ENCODE measurements at places on chromosomes 4 and X.

- no peaks in the 10 kb centered on the region for H3K36me3 ChIP-seq
- no peak overlapping the region for H3K27ac ChIP-seq
- H3K4me3 ChIP-seq, result no peak overlapping the region
- no peak for DNase-seq
Observed at GRCh38 chr4:174763454-174764104, 65.5 kb downstream of the GLRA3 start.

DNA sequence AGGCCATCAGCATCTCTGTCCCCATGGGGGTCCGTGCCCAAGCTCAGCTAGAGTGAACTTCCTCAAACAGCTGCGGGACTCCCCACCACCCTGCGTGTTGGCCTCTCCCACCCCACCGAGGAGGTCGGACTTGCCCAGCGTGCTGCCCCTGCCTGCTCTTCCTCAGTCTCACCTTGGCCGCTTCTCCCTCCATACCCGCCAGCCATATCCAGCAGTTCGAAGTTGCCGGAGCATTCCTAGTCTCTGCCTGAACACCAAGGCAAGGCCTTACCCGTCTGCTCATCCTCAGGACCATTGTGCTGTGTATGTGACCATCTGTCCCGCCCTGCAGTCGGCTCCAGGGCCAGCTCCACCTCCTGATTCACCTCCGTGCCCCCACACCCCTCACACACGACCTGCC, 84.5 kb downstream of the WFS1 start:
- no peak overlapping the region for H3K27ac ChIP-seq
- DNase-seq, result no peak
- no peaks in the 10 kb centered on the region for H3K4me1 ChIP-seq
- H3K4me3 ChIP-seq, result no peak overlapping the region
- peaks cover 29% of the 10 kb centered on the region for H3K27me3 ChIP-seq

GRCh38 chrX:47179221-47179927, 14.3 kb upstream of the UBA1 start:
- peaks cover 11% of the 10 kb centered on the region for H3K36me3 ChIP-seq
- no peak for DNase-seq
- H3K4me3 ChIP-seq, result no peak overlapping the region
- no peaks in the 10 kb centered on the region for H3K27me3 ChIP-seq
- H3K27ac ChIP-seq, result no peak overlapping the region

- H3K27ac ChIP-seq, result no peak overlapping the region
- no peak for DNase-seq
- H3K4me1 ChIP-seq, result no peaks in the 10 kb centered on the region
Observed at GRCh38 chr4:79338148-79338547, 12.3 kb upstream of the NAA11 start.

DNA sequence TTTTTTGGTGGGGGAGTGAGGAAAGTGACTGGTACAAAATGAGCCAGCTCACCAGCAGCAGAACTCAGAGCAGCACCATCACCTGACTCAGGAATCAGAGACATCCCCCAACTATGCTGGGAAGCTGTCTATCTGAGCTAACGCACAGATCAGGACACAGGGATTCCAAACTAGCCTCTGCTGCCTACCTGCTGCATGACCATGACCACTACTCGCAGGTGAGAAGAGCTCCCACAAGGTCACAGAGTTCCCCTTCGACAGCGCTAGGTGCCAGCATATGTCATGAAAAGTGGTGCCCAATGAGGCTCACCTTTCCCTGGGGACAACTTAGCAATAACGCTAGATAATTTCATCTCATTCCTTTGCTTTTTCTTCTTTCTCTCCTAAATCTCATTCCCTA, 662.6 kb upstream of the CPEB2 start:
- no peak overlapping the region for H3K27ac ChIP-seq
- peaks cover 4% of the 10 kb centered on the region for H3K27me3 ChIP-seq
- H3K4me3 ChIP-seq, result no peak overlapping the region
- H3K36me3 ChIP-seq, result no peaks in the 10 kb centered on the region
- no peaks in the 10 kb centered on the region for H3K4me1 ChIP-seq
